CD4-positive, CD25-positive, alpha-beta regulatory T cell (primary cell): ENCODE measurements at places on chromosomes 5 and 9. TPM values are rescaled to one million over a fixed set of nuclear protein-coding genes. Genes with fewer than 3 reads are reported as not detected.

The PRDM9 gene
- not detected for polyA plus RNA-seq

The TSLP gene
- polyA plus RNA-seq, result not detected

The MZB1 gene
- 0.47 TPM for polyA plus RNA-seq

The GLIPR2 gene
- polyA plus RNA-seq, result 106 TPM

The SLC6A7 gene
- polyA plus RNA-seq, result not detected

The LHX6 gene
- polyA plus RNA-seq, result not detected

The KIF4B gene
- not detected for polyA plus RNA-seq

The NR5A1 gene
- polyA plus RNA-seq, result not detected

The DRD1 gene
- polyA plus RNA-seq, result not detected

The CAVIN4 gene
- polyA plus RNA-seq, result not detected

The FYB1 gene
- 197 TPM for polyA plus RNA-seq

The POLR1E gene
- 12.6 TPM for polyA plus RNA-seq

The ZNF366 gene
- polyA plus RNA-seq, result not detected

The PDCD1LG2 gene
- polyA plus RNA-seq, result not detected

The WDR5 gene
- polyA plus RNA-seq, result 17.8 TPM

The LCN15 gene
- not detected for polyA plus RNA-seq

The TMC1 gene
- polyA plus RNA-seq, result not detected

The ZBED3 gene
- 0.11 TPM for polyA plus RNA-seq

The ZNF300 gene
- polyA plus RNA-seq, result 0.25 TPM

The GARIN3 gene
- not detected for polyA plus RNA-seq

The TMEM171 gene
- not detected for polyA plus RNA-seq

The NDOR1 gene
- 5.3 TPM for polyA plus RNA-seq

The OTULINL gene
- 41.5 TPM for polyA plus RNA-seq

The SNCB gene
- polyA plus RNA-seq, result not detected

The CMYA5 gene
- polyA plus RNA-seq, result not detected

The MYOZ3 gene
- not detected for polyA plus RNA-seq

The GKAP1 gene
- polyA plus RNA-seq, result 4.2 TPM

The DMRT2 gene
- polyA plus RNA-seq, result not detected

The TRIM52 gene
- 39.9 TPM for polyA plus RNA-seq

The CENPP gene
- 3.2 TPM for polyA plus RNA-seq

The SH3GL2 gene
- polyA plus RNA-seq, result not detected

The IL4 gene
- not detected for polyA plus RNA-seq

The STPG3 gene
- not detected for polyA plus RNA-seq
